ENCODE measurements at places on chromosomes 11 and 22.
A peak's percentile ranks its signal among the peaks of the same experiment; 100 is the strongest.

- peak; percentile 54 for DNase-seq
Measured at GRCh38 chr11:17864478-17864941, 129.9 kb downstream of the KCNC1 start.

DNA sequence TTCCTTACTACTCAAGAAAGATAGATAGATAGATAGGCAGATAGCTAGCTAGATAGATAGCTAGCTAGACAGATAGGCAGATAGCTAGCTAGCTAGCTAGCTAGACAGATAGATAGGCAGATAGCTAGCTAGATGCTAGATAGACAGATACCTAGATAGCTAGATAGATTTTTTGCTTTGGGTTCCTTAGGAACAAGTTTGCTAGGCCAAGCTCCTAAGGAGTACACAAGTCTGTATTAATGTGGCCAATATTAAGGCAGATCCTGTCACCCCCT is 61.7 kb upstream of the VPREB1 start:
- no peak for DNase-seq

GRCh38 chr11:73980001-73980961 is 2.4 kb downstream of the UCP2 start:
- peak; percentile 57 for DNase-seq

DNA sequence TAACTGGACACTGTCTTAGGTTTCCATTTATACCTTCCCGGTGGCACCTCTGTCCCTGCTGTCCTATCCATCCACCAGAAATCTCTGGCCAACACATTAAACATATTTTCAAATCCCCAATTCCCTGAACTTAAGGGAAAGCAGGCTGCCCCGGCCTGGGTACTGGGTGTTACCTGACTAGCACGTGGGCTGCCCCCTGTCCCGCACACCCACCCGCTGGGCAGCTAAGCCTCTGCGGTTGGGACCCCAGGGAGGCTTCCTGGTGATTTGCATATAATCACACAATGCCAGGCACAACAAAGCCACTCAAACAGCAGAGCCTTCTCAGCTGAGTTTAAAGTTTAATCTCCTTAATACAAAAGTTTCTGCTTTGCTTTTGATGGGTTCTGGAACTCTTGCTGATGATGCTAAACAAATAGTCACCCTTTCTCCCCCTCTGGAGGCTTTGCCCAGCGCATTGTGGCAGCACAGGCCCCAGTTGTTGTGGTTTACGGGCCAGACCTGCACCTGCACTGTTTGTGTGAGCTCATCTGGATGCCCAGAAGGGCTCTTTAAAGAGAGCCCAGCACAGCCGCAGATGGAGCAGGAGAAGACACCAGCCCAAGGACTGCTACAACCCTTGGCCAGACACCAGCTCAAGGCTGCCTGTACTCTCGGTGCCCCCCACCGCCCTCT is 59.9 kb upstream of the POU2AF1 start:
- DNase-seq = no peak

DNA sequence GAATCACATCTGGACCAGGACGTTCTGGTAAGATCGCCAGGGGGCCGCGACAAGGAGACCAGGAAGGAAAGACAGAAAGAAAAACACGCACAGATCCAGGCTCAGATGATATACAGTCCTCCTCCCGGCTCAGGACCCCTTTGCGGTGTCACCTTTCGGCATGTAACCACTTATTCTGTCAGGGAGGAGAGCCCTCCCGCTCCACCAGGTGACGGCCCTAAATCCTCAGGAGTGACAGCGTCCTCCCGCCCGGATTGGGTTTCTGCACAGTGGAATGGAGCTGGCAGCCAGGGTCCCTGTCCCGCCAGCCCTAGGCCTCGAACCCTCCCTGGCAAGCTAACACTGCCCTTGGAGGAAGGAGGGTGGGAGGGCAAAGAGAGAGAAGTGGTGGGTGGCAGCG is 24.3 kb upstream of the KCNQ1OT1 start:
- DNase-seq = no peak

DNA sequence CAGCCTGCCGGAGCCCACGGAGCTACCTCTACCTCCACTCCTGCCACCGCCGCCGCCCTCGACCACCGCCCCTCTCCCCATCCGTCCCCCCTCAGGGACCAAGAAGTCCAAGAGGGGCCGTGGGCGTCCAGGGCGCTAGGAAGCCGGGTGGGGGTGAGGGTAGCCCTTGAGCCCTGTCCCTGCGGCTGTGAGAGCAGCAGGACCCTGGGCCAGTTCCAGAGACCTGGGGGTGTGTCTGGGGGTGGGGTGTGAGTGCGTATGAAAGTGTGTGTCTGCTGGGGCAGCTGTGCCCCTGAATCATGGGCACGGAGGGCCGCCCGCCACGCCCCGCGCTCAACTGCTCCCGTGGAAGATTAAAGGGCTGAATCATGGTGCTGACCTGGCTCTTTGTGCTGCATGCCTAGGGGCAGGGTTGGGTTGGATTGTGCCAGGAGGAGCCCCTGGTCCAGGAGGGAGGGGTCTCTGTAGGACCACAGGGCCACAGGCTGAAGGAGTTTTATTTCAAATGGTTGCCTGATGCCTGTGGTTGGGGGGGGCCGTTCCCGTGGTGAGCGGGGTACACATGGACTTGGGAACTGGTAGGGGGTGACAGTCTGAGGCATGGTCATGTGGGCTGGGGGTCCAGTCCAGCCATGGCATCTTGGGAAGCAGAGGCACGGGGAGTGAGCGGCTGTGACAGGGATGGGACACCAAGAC is 2.3 kb downstream of the PTPRCAP start:
- DNase-seq = peak; percentile 45

GRCh38 chr11:122170815-122171475 is 54.9 kb upstream of the BLID start:
- peak; percentile 91 for DNase-seq

DNA sequence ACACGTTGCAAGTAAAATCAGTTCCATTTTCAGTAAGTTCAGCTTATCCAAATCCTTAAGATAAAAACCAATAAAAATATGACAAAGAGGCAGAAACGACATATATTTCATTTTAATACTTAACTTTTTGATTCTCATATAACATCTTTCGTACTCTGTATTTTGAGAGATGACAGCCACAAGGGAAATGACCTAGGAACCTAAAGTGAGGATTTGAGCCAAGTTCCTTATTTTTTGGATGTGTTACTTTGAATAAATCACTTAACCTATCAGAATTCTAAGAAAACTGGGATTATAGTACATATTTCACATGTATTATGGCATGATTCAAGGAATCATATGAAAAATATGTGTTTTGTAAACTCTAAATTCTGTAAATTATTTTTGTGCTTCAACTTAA is 143.6 kb upstream of the TRPC6 start:
- DNase-seq = no peak

DNA sequence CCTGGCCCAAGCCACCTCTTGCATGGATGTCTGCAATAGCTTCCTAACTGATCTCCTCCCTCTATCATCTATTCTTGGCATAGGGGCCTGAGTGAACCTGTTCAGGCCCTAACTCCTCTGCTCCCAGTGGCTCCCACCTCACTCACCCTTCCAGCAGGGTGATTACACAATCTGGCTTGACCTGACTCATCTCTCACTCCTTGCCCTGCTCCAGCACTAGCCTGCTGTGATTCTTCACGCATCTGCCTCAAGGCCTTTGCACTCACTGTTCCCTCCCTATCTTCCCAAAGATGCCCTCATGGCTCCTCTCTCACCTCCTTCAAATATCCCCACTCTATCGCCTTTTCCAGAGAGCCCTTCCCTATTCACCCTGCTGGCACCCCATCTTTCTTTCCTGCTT is 10.5 kb downstream of the SCN4B start:
- peak; percentile 94 for DNase-seq

- no peak for DNase-seq
Measured at GRCh38 chr11:125346179-125346530, 149.9 kb downstream of the FEZ1 start.

DNA sequence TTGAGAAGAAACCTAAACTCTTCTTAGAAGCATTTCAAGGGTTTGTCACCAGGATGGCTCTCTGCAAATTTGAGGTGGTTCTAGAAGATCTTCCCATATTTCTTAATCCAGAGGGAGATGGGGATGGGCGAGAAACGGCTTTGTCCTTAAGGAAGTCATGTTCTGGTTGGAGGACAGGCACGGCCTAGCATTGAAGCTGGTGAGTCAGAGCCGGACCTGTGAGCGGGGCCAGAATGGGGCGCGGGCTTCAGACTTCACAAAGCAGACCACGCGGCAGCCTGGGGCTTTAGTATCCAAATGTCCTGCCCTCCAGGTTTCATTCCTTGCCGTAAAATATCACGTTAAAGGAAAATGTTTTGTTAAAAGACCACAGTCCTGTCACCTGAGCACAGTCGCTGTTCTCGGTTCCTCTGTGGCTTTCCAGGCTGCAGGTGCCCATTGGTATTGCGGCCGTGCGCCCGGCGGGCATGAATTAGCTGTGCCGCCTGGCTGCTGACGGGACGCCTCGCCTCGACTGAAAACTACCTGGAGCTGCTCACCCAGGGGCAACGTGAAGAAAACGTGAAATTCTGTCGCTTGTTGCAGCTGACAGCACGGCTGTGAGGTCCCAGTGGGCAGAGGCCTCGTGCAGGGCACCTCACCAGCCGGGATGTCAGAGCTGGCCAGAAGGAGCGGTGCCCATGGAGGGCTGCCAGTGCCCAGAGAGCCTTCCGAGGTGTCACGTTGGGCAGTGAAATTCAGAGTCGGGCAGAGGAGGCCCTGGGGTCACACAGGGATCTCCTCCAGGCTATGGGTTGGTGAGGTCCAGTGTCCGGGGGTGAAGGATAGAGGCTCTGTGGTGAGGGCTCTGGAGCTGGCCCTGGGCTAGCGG is 59.0 kb downstream of the LRP5 start:
- peak; percentile 16 for DNase-seq

DNA sequence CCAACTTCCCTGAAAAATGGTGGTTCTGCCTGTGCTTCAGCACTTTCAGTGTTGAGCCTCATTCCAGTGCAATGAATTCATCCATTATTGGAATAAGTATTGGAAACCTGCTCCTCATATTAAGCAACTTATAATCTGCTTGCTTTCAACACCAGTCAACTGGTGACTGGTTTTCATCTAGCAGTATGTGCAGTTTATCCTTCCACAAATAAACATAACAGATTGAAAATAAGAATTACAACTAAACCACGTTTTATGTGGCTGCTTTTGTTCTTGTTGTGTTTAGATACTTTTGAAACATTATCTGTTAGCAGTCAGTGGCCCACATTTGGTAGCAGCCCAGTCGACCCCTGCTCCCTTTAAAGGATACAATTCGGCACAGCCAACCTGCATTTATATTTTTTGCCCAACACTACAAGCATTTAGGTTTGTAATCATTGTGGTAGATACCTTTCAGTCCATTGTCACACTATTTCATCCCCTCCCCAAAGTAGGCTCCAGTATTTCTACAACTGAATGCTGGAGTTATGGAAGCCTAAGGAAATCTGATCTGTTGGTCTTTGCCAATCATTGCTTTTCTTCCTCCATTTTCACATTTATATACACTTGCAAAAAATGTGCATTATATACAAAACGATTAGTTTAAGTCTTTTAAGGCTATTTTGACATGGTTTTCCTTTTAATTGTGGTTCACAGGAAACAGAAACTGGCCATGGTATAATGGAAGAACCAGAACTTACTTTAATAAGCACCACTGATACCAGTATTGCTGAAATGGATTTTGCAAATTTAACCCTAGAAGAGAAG is 13.1 kb downstream of the TAF1D start:
- peak; percentile 18 for DNase-seq

- peak; percentile 72 for DNase-seq
Measured at GRCh38 chr11:28009388-28009787, 98.6 kb downstream of the KIF18A start.

DNA sequence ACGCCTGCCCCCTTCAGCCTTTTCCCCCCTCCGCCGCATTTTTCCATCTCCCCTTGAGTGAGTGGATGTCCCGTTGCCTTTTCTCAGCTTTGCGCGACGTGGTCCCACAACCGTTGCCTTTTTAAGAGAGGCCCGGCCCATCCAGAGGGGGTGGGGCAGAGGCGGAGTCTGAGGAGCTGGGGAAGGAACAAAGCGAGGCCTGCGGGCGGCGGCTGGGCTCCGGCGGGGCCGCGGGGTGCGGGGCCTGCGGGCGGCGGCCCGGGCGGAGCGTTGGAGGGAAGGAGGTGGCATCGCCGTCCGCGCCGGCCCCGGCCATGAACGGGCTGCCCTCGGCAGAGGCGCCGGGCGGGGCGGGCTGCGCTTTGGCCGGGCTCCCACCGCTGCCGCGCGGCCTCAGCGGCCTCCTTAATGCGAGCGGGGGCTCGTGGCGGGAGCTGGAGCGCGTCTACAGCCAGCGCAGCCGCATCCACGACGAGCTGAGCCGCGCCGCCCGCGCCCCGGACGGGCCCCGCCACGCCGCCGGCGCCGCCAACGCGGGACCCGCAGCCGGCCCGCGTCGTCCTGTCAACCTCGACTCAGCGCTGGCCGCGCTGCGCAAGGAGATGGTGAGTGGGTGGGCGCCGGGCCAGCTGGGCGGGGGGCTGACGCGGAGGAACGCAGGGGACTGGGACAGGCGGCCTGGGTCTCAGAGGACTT is at the start of gene FAM89B:
TSS of gene FAM89B (plus strand) at position 183 of the 696 bp plus-strand sequence. CDS start at position 315, 132 bp downstream.
- DNase-seq = peak; percentile 86

DNA sequence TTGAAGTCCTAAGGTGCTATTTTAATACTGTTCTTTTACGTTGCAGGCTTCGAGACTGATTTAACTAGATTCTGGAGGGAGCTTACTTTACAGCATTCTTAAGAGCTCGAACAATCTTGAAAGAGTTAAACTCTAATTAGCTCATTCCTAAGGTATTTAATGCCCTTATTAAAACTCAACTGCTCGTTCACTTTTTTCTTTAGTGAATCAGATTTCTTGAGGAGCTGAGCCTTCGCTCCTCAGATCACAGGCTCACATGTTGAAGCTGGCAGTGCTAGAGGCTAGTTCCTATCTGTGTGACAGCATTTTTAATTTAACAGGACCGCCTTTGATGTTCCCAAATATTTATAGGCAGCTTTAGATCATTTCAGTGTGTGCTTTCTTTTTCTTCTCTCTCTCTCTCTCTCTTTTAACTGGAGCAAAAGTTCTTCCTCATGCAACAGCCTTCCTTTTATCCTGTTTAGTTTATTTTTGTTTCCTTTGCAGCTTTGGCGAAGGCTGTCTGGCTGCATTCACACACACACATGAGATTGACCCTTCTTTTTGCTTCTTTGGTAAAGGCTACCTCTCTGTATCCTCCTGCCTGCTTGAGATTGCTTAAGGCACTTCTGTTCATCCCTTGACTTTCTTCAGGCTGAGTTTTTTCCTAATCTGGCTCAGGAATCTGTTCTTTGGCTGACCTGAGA is 21.0 kb downstream of the ZNRF3 start:
- DNase-seq = peak; percentile 51
